ENCODE measurements at places on chromosomes 3 and 15.

DNA sequence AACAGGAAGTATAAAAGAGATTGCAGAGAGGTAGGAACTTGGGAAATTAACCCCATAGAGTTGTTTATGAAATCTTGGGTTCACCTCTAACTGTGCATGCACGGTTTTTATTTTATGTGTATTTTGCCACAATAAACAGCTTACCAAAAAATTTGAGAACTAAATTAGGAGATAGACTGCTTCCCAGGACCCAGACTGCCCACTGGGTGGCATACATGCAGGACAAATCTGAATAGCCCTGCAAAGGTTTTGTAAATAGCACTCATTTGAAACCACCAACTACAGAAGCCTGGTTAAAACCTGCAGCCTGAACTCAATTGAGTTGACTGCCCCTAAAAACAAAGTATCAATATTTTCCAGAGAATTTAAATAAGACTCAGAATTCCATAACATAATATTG, 96.4 kb upstream of the SLCO2A1 start:
- no peak for DNase-seq

DNA sequence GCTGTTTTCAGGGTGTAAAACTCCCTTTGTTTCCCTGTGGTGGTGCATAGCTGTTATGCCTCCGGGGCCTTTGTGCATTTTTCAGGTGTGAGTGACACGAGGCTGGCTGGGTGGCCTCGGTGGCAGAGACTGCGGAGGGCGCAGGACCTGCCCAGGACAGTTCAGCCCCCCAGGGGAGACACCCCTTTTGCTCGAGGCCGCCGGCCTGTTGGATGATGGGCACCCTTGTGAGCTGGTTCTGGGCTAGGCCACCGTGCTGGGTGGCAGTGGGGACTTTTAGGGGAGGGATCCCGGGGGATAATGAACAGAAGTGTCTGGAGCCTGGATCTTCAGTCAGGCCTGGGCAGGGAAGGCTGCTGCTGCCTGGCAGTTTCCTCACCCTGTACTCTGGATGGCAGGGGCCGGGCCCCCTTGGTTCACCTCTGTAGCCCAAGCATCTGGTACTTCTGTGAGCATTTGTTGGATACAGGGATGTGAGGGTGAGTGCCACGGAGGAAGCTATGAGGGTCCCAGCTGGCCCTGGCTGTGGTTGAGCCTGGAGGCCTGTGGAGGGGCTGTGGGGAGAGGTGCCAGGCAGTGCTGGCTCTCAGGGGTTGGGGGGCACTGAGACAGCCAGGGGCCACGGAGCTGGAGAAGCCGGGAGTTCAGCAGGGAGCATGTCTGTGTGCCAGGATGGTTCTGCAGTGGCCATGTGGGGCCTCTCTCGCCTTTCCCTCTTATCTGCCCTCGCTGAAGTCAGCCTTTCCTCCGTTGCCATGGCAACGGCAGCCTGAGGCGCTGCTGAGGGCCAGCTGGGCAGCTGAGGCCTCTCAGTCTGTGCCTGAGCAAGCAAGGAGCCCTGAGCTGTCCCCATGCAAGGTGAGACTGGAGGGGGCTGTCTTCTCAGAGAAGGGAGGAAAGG, 49.0 kb downstream of the KY start:
- no peak for DNase-seq

GRCh38 chr3:122025296-122025695, 3.2 kb upstream of the ILDR1 start:
- DNase-seq: no peak

DNA sequence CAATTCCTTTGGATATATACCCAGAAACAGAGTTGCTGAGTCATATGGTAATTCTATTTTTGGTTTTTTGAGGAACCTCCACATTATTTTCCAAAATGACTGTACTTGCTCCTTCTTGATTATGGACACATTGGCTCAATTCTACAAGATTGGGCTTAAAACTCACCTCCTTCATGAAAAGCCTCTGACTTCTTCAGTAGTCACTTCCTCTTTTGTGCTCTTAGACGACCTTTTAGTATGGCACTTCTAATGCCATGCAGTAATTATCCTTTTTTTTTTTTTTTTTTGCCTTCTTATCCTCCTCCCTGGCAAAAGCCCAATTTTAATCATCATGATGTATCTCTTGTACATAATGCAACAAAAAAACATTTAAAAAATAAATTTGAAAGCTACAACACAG, 33.0 kb upstream of the ABHD17C start:
- DNase-seq: no peak

DNA sequence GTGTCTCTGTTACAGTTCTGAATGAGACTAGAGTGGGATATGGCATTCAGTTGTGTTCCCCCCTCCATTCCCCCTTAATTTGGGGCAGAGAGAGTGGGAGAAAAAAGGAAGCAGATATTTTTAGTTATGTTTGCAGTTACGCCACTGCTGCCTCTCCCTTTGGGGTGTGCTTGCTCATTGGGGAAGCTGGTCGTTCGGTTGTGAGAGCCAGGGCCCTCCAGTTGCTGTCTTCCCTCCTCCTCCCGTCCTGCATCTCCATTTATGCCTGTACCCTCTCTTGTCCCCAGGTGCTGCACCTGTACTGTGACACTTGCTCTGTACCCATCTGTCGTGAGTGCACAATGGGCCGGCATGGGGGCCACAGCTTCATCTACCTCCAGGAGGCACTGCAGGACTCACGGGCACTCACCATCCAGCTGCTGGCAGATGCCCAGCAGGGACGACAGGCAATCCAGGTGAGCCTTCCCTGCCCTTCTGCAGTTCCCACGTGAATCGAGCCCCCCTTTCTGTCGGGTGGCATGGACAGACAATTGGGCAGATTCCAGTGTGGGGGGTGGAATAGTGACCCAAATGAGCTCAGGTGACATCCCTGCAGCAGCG, 55.8 kb downstream of the TRIM71 start:
- no peak for DNase-seq

DNA sequence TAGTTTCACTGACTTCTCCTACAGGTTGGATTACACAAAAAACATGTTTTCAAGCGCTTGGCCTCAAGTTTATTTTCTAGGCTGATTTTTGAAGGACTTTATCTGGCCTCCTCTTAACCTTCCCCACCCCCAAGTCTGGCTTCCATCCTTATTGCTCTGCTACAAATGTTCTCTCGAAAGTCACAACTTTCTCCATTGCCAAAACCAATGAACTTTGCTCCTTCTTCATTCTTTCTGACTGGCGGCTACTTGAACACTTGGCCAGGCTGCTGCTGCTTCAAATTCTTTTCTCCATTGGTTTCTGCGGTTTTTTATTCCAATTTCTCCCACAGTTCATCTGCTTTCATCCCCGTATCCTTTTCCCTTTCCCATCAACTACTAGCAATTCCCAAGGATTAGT, 106.6 kb downstream of the TOP2B start:
- no peak for DNase-seq

DNA sequence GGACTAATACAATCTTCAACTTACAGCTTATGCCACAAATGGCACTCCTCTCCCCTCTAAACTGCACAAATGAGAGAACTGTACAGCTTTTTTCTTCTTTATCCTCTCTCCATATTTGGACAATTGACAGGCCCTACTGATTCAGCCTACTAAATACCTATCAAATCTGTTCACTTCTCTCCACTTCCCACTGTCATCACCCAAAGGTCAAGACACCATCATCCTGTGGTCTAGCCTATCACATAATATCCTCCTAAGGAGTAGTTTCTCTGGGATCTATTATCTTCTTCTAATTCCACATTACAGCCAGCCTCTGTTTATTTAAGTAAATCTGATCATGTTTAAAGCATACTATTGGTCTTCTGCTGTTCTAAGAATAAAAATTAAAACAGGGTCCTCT, 33.0 kb upstream of the SLC12A8 start:
- no peak for DNase-seq

DNA sequence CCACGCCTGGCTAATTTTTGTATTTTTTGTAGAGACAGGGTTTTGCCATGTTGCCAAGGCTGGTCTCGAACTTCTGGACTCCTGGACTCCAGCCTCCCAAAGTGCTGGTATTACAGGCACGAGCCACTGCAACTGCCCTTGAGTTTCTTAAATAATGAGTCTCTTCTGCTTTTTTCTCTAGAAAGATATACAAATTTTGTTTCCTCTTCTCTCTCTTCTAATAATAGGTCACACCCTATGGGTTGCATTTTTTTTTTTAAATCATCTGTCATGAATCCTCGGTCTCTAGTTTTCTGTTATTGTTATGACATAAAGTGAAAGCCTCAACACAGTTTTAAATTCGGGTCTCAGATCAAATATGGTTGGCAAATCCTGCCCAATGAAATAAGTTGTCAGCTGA, 111.2 kb downstream of the IL12A start:
- no peak for DNase-seq

GRCh38 chr15:69304182-69304545, 5.5 kb downstream of the PAQR5 start:
- no peak for DNase-seq

DNA sequence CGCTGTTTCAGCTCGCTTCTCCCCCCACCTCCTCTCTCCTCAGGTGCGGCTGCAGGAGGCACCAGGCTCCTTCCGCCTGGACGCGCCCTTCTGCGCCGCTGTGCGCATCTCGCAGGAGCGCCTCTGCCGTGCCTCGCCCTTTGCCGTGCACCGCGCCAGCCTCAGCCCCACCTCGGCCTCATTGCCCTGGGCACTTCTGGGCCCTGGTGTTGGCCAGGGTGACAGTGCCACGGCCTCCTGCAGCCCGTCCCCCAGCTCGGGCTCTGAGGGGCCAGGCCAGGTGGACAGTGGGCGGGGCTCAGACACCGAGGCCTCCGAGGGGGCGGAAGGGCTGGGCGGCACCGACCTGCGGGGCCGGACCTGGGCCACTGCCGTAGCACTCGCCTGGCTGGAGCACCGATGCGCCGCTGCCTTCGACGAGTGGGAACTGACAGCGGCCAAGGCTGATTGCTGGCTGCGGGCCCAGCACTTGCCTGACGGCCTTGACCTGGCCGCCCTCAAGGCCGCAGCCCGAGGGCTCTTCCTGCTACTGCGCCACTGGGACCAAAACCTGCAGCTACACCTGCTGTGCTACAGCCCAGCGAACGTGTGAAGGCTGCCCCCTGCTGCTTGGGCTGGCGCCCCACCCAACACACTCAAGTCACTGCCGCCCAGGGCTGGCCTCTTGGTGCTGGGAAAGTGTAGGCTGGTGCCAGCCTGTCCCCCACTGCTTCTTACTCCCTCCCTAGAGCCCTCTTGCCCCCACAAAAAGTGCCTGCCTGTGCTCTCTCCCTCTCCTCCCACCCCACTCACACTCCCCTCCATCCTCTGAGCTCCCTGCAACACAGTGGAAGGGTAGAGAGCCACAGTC, 7.1 kb downstream of the ALG3 start:
- peak; percentile 64 for DNase-seq

GRCh38 chr3:177379045-177379444, 181.8 kb upstream of the TBL1XR1 start:
- DNase-seq: no peak

DNA sequence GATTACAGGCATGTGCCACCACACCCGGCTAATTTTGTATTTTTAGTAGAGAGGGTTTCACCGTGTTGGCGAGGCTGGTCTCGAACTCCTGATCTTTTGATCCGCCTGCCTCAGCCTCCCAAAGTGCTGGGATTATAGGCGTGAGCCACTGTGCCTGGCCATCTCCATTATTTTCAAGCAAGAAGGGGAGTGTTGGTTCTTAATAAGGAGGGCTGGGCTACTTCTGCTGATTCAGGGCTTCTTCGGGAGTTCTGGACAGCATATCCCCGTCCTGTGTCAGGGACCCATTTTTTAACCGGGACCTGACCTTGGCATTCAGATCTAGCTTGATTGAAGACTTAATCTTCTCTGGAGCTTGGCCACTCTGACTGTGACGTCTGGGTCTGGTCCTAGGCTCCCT, 74.1 kb upstream of the SYN2 start:
- no peak for DNase-seq

GRCh38 chr3:60081381-60082095, 1031.7 kb upstream of the CFAP20DC start:
- DNase-seq: no peak

- no peak for DNase-seq
Observed at GRCh38 chr3:129560911-129561594, 18.1 kb downstream of the H1-8 start.

- no peak for DNase-seq
Observed at GRCh38 chr3:106399761-106400160, 530.9 kb upstream of the CBLB start.

GRCh38 chr3:98445949-98446406, 17.0 kb upstream of the OR5K1 start:
- no peak for DNase-seq

DNA sequence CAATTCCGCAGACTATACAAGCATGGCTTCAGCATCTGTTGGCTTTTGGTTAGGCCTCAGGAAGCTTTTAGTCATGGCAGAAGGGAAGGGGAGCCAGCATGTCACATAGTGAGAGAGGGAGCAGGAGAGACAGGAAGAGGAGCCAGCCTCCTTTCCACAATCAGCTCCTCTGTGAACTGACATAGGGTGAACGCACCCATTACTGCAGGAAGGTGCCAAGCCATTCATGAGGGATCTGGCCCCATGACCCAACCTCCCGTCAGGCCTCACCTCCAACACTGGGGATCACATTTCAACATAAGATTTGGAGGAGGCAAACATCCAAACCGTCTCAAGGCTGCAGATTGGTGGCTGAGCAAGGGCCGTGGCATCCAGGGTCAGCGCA, 106.3 kb downstream of the LRRK1 start:
- no peak for DNase-seq

DNA sequence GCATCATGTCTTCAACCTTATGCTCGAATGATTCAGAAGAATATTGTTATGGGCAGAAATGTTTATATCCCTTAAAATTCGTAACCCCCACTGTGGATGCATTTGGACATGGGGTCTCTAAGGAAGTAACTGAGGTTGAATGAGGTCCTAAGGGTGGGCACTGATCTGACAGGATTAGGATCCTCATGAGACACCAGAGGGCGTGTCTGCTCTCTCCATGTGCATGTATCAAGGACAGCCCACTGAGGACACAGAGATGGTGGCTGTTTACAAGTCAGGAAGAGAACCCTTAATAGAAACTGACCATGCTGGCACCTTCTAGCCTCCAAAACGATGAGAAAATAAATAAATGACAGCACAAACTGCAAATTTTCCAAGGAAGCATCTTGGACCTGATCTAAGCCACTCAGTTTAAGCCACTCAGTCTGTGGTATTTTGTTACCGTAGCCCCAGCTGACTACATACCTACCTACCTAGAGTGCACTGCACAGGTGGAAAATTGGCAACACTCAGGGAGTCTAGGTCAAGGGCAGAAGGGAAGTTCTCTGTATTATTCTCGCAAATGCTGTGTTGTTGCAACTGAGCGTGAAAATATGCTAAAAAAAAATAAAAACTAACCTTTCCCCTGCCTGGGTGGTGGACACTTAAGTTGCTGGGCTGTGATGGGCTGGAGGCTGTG, 126.6 kb downstream of the TJP1 start:
- no peak for DNase-seq

Measured in NCI-H510A (cell line).